GM23338 (cell line): ENCODE measurements at places on chromosomes 16 and 17.

DNA sequence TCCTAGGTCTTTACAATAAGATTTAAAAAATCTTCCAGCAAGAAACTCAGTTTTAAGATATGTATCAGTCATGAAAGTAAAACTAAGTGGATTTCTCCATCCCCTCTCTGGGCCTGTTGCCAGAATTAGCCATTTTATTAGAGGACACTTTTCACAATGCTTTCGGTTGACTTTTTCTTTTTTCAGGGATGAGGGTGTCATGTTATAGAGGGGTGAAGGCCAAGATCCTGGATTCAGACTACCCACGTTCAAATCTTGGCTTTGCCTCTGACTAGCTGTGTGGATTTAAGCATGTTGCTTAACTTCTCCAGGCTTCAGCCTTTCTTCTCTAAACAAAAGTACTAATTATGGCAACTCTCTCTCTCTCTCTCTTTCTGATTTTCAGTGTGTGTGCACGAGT lies 111.7 kb upstream of the COX10 start:
- no peak overlapping the region for H3K4me3 ChIP-seq
- no peak overlapping the region for H3K27ac ChIP-seq
- H3K36me3 ChIP-seq = no peaks in the 10 kb centered on the region
- no peak for DNase-seq
- no peaks in the 10 kb centered on the region for H3K4me1 ChIP-seq

DNA sequence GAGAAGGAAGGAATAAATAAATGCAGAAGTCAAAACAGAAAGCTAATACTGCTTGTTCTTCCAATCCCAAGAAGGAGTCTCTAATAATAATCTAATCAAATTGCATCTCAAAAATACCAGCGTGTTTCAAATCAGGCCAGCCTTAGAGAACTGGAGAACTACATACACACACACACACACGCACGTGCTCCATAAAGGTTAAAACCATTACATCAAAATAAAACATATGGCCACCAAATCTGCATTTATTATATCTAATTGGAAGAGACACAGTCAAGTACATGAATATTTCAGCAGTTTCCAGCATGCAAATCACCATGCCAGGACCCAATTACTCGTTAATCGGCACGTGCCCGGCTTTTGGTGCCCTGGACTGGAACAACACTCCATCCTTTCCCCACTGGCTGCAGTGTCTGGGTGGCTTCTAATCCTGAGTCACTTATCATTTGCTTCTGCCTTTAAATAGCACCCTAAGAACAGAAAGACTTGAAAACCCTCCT lies 20.4 kb upstream of the KDM8 start:
- DNase-seq = no peak
- H3K4me1 ChIP-seq = no peaks in the 10 kb centered on the region
- no peaks in the 10 kb centered on the region for H3K27me3 ChIP-seq

- no peak overlapping the region for H3K4me3 ChIP-seq
- DNase-seq = no peak
- peaks cover 5% of the 10 kb centered on the region; the same call in 1 of the 2 replicates for H3K4me1 ChIP-seq
- H3K27ac ChIP-seq = no peak overlapping the region
- no peaks in the 10 kb centered on the region for H3K36me3 ChIP-seq
- peaks cover 20% of the 10 kb centered on the region for H3K27me3 ChIP-seq
Measured at GRCh38 chr17:74276051-74276476, 2.0 kb downstream of the DNAI2 start.

- H3K4me1 ChIP-seq = peaks cover 17% of the 10 kb centered on the region
- no peak overlapping the region for H3K27ac ChIP-seq
- H3K27me3 ChIP-seq = no peaks in the 10 kb centered on the region
- H3K4me3 ChIP-seq = no peak overlapping the region
- DNase-seq = no peak
Measured at GRCh38 chr17:78895322-78895721, 7.7 kb downstream of the CEP295NL start.
